ENCODE measurements at places on chromosomes 11 and 22.

DNA sequence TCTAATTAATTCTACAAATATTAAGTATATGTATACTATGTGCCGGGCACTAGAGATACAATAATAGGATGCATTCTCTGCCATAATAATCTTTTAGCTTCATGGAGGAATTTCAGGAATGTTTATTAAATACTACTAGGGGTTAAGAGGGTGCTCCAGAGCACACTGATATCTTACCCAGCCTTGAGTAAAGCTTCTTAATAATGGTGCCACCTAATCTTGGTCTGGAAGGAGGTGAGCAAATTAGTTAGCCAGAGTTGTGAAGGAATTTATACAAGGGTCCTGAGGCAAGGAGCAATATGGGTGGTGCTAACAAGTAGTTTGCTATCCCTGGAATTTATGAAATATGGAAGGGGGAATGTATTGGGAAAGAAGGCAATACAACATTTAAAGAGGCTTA, 21.7 kb downstream of the ELP4 start:
- DNase-seq, result no peak

DNA sequence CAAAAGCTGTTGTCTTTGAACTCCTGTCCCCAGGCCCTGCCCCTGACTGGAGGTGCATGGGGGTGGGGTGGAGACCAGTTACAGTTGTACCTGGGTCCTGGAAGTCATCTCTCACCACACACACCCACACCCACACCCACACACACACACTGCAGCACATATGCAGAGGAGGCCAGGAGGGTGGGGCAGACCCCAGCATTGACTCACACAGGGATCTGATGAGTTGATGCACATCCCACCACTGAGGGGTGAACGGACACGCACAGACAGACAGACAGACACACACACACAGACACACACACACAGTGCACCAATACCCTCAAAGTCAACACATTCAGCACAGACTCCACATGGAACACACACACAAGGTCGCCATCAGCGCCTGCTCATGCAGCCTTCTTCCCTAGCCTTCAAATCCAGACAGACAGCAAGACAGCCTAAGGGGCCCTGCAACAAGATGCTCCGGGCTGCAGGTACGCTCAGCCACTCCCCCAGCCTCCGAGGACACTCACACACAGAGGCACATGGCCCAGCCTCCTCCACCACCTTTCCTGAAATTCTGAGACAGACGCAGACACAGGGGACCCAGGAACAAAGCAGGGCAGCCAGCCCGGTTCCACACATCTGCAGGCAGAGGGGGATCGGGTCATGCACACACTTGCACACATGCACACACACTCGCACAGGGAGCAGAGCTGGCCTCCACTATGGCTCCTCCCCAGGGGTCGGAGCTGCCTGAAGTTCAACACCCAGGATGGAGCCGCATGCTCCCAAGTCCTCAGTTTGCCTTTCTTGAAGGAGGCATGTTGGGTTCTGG, 26.5 kb downstream of the SYT7 start:
- DNase-seq, result no peak

DNA sequence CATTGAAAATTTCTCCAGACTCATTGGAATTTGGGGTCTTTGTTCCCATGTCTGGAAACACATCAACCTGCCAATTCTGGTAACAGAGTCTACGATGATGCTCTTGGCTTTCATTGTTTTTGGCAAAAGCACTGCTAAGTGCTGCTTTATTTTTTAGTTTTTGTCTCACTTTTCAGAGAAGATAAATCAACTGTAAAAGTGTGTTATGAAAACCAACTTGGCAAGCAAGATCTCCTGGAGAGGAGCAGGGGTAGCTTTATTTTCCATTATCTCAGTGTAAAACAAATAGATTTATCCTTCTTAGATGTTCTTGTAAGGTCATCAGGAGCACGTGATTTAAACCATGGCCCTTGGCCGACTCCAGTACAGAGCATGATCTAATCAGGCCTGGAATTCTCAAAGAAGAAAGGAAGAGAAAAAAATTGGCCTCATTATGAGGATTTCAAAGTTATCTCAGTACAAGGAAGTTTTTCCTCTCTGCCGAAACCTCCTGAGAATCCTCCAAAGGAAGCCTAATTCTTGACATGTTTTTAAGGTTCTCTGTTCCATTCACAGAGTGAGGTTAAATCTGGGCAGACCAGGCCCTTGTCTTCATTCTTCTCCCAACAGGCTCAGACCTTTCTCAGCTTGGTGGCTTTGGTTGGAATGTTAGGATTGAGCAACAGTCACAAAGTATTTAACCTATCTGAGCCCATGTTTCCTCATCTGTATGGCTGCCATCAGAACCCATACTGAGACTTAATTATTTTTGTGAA, 16.4 kb upstream of the PAMR1 start:
- DNase-seq, result no peak

GRCh38 chr11:16825968-16826367, 87.5 kb downstream of the C11orf58 start:
- DNase-seq, result no peak

GRCh38 chr11:931385-931784, 5.7 kb downstream of the AP2A2 start:
- no peak for DNase-seq

DNA sequence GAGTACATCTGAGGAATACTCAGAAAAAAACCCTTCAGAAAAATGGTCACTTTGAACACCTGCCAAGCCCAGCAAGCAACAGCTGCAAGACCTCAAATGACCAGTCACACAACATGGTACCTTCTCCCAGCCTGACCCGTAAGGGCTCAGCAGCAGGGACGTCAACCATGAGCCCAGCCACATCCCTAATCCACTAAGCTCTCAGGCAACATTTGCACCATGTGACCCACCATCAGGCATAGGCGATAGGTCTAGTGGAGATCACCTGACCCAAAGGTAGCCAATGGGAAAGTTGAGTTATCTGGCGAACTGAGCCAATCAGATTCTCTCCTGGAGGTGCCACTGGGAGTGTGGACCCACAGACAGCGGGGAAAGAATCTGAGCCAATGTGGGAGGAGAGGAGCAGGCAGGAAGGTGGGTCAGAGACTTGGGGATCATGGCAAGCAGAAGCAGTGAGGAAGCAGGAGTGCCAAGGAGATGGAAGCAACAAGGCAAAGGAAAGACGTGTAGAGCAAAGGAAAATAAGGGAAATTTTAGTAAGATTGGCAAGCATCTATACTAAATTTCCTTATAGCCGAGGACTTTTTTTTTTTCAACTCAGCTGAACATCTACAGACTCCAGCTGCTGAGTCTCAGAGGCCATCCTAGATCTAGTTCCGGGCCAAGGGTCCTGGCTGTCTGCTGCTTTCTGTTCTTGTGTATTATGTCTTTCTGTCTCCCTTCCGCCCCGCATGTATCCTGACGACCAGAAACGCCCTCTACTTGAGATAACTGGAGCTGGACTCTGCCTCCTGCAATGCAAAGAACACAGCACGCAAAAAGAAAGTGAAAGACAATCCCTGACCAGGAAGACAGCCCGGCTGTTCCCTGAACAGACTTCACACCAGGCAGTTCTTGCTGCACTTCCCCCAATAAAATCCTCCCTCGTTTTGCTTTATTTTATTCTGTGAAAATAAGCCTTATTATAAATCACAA, 11.0 kb upstream of the PLAAT2 start:
- no peak for DNase-seq

DNA sequence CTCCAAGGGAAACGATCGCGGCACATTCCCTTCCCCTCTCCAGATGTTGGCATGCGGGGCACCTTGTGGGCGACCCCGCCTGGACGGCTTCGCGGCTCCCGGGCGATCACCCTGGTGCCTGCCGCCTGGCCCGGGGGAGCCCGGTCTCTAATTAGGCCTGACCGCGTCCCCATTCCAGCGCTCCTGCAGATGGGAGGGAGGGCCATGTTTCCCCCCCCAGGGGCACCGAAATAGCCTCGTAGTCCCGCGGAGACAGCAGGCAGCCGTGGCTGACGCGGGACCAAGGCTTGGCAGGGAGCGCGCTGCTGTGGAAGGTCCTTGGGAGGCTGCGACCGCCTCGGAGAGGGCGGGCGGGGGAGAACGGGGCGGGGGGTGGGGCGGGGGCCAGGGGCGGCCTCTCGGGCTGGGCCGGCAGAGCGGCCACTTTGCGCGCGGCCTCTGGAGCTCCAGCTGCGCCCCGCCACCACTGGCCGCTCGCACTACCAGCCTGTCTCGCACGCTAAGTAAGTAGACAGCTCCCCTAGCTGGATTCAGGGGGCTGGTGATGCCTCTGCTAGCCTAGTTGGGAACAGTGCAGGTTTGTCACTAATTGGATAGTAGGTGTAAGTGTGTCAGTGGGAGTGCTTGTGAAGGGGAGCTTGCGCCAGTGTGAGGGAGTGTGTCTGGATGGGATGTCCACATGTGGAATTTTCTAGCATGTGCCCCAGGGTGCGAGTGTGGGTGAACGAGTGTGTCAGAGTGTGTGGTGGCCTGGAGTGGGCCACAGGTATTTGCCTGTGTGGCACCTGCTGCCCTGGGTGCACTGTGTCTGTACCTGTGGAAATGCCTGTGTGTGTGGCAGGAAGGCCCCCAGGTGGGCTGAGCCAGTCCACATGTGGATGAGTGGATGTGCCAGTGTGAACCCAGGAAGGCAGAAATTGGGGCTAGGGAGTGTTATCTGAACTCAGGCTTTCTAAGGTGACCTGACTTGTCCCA, at the start of gene INSC:
Gene INSC (plus strand): TSS at position 423 of the 975 bp plus-strand sequence. CDS start 34,252 bp downstream, outside the sequence.
- DNase-seq, result no peak

DNA sequence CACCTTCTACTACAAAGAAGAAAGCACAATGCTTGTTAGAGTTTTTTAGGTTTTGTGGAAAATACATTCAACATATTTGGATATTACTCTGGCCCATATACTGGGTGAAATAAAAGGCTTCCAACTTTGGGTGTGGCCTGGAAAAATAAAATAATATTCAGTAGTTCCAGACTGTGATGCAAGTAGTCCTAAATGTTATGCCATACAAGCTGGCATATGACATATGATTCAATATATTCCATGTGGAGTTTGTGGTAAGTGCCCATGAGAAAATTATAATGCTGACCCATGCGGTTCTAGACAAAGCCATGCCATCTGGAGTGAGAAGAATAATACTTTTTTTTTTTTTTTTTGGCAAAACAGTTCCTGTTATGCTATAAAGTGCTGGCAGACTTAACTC, 683.3 kb downstream of the LUZP2 start:
- DNase-seq, result no peak

GRCh38 chr11:106426696-106427095, 349.2 kb downstream of the AASDHPPT start:
- no peak for DNase-seq

GRCh38 chr11:130118636-130119387, 40.8 kb upstream of the ST14 start:
- no peak for DNase-seq

DNA sequence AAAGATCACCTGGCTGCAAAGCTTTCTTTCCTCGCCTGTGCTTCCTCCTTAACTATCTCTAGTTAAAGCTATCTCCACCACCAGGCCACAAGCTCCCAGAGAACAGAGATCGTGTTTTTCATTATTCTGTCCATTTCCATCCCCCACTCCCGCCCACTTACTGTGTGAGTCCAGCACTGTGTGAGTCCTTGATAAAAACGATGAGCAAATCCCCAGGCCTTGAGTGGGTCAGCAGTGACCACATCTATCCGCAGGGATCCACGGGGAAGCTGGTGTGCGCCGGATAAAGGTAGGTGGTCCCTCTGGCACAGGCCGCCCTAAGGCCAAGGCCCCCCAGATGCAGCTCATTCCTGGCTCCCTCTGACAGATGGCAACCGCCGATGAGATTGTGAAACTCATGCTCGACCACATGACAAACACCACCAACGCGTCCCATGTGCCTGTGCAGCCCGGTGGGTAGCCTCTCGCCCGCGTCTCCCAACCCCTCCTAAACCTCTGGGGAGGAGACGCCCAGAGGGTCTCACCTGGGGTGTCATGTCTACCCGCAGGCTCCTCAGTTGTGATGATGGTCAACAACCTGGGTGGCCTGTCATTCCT, 9.3 kb downstream of the TKFC start:
- no peak for DNase-seq

- no peak for DNase-seq
Measured at GRCh38 chr11:122843281-122844141, 5.2 kb downstream of the CRTAM start.

DNA sequence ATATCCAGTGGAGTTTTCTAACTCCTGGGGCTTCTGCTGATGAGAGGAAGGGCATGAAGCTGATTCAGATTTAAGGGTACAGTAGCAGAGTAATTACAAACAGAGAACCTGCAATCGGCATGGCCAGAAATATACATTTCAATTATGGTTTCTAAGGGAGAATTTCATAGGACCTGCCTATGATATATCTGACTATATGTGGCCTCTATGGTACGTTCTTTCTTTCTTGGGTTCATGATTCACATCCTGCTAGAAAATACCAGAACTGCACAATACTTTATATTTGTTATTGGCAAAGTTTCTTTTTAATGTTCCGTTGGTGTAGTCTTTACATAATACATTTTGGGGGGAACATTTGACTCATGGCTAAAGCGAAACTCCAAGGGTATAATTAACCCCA, 63.1 kb upstream of the TTC12 start:
- DNase-seq, result no peak

DNA sequence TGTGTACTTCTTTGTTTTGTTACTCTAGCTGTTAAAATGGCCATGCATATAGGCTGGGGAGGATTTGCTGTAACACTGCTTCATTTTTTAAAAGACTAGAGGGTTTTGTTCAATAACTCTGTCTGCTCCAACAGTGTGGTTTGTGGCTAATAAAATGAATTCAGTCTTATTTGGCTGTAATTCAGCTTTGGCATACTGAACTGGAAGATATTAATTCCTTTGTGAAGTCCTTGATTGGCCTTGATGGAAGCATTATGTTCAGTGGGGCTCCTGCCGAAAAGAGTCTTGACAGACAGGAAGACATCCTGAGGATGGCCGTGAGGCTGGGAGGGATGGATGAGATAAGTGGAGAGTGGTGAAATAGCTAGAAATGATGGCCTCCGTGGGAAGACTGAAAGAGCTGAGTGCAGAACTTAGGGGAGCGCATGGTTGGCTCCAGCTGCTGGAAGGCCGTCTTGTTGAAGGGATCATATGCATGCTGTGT, 44.8 kb upstream of the MYO18B start:
- DNase-seq, result no peak

- DNase-seq, result no peak
Measured at GRCh38 chr11:12108875-12109453, 1.4 kb upstream of the MICAL2 start.

DNA sequence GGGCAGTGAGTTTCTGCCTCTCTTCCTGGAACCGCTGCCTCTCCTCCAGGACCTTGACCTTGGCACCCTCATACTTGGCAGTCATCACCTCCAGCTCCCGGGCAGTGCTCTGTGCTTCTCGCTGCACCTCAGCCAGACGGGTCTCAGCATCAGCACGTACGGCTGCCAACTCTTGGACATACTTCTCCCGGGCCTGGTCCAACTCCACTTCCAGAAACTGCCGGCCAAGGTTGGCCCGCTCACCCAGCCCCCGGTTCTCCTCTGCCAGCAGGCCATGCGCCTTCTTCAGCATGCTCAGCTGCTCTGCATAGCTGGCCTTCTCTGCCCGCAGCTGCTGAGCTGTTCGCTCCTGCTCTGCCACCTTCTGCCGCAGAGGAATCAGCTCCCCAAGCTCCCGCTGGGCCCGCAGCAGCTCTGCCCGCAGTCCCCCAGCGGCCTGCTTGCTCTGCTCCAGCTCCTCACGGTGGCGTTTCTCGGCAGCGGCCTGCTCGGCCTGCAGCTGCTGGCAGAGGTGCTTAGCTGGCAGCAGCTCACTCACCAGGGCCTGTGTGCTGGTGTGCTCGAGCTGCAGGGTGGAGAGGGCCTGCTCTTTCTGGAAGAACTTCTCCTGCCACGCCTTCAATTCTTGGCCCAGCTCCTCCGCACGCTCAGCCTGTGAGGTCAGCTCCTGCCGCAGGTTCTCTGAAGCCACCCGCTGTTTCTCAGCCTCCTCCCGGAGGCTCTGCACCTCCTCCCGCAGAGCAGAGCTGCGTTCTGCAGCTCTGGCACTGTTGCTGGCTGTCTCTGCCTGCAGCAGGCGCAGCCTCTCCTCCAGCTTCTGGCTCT, 14.4 kb downstream of the IL18BP start:
- DNase-seq, result no peak

GRCh38 chr11:100638648-100639047, 48.4 kb upstream of the ARHGAP42 start:
- no peak for DNase-seq

Measured in stimulated activated CD8-positive, alpha-beta memory T cell treated with anti-CD3 and anti-CD28 coated beads, Interleukin-7, amount 100 ng/mL, for 24 hours (primary cell).